ENCODE measurements at places on chromosomes 1 and 21.

- peak; percentile 31 for DNase-seq
Measured at GRCh38 chr1:226001963-226002666, 3.0 kb upstream of the SDE2 start.

DNA sequence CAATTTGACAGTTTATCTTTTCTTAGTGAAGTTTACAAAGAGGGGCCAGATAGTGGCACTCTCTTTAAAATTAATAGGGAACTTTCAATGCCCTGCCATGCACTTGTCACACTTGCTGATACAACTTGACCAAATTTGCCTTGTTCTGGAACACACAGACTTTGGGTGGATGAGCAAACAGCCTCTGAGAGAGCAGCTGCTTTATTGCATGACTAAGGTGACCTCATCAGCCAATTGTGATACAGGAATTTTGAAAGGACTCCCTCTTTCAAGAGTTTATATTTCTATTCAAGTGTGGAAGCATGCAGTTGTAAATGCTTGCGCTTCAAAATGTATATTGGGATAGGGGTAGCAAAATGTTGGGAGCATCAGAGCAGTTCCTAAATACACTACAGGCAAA, 2.1 kb upstream of the RGS1 start:
- DNase-seq, result no peak

DNA sequence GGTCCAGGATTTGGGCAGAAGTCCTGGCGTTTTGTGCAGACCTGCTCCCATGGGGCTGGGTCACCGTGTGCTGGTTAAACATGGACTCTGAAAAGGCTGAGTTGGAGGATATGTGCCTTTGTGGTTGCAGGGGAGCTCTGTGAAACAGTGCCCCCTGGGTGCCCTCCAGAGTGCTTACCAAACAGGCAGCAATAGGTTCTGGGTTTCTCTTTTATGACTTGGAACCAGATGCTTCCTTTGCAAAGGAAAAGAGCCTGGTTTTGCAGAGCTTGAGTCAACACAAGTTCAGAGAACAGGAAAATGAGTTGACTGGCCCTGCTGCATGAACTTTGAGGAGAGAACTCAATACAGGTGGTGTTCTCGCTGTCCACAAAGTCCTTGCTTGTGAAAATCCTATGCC, 288.9 kb downstream of the TM2D1 start:
- DNase-seq, result no peak

DNA sequence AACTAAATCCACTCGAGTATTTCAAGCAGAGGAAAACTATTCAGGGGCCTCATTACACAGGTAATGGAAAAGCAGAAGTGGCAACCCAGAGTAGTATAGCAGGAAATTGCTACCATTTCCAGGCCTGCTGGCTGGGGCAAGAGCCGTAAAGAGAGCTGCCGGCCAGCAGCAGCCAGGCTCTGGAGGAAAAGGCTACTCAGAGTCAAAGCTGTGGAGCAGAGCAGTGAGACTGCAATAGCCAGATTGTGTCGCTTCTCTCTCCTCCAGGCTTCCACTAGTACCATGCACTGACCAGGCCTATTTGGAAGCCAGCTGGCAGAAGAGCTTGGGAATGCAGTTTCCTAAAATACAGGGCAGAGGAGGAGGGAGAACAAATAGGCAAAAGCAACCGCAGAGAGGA, 155.5 kb downstream of the OMA1 start:
- DNase-seq, result no peak

DNA sequence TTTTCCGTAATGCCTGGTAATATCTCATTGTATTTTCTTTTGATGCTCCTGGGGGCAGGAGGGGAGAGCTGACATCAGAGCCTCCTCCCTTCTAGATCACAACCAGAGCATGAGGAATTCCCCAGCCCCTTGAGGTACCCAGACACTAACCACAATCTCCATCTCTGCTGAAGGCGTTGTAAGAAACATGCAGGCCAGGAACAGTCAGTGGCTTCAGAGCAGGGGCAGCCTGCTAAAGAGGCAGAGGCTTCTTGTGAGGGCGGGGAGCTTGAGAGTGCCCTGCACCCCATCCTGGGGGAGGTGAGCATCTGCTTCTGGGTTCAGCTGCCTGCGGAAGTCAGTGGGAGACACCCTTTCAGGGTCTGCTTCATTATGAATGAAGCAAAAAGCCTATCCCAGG, 19.0 kb downstream of the MAPKAPK2 start:
- DNase-seq, result no peak

DNA sequence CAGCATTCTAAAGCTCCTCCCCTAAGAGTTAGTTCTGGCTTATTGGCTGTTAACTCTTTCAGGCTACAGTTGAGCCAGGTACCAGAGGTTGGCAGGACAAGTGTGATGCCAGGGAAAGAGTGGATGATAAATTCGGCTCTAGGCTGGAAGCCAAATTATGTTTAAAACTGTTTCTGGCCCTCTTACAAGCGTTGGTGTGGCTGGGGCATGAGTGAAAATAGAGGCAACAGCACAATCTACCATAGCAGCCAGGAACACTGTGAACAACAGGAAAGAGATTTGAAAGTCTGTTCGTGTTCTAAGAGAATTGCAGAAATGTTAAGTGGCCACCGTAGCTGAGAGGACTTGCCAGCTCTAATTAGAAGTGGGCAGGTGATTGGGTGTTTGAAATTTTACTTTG, 84.2 kb downstream of the CDC7 start:
- no peak for DNase-seq

DNA sequence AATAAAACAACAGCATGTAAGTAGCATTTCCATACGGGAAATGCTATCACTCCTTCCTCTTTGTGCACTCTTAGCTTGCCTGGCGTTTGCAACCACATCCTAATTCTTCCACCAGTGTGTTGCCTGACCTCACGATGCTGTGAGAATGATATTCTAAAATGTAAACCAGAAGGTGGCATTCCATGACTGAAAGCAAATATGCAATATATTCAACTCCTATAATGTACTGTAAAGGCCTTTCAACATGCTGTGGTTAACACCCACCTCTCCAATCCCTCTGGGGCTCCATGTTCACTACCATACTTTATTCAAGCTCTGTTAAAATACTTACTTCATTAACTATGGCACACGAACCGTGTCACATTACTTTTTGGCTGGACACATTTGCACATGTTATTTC, 420.6 kb upstream of the DEPDC1 start:
- no peak for DNase-seq

- no peak for DNase-seq
Measured at GRCh38 chr1:245197911-245198379, 43.2 kb downstream of the KIF26B start.

- DNase-seq, result no peak
Measured at GRCh38 chr1:78052685-78053405, 7.1 kb downstream of the GIPC2 start.

GRCh38 chr1:215377746-215378145, 189.4 kb upstream of the KCTD3 start:
- DNase-seq, result no peak

GRCh38 chr1:221509575-221510355, 232.1 kb downstream of the DUSP10 start:
- DNase-seq, result no peak

DNA sequence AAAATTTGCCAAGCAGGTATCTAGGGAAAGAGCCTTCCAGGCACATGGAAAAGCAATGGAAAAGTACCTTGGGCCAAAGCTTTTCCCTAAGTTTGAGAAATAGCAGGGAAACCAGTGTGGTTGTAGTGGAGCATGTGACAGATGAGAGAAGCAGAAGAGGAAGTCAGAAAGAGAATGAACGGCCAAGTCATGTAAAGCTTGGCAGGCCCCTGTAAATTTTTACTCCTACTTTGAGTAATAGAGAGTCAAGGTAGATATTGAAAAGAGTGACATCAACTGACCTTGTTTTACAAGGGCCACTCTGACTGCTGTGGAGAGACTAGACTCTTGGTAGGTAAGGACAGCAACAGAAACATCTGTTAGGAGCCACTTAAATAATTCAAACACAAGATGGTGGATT, 180.9 kb upstream of the PRMT6 start:
- no peak for DNase-seq

DNA sequence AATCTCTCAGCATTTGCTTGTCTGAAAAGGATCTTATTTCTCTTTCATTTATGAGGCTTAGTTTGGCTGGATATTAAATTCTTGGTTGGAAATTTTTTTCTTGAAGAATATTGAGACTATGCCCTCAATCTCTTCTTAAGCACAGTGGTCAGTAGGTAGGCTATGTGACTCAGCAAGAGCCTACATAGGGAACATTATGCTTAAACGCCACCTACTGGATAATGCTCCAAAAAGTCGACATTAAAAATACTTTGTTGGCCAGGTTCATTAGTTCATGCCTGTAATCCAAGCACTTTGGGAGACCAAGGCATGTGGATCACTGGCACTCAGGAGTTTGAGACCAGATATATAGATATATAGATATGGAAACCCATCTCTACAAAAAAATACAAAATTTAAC, 678.0 kb upstream of the USP24 start:
- no peak for DNase-seq

DNA sequence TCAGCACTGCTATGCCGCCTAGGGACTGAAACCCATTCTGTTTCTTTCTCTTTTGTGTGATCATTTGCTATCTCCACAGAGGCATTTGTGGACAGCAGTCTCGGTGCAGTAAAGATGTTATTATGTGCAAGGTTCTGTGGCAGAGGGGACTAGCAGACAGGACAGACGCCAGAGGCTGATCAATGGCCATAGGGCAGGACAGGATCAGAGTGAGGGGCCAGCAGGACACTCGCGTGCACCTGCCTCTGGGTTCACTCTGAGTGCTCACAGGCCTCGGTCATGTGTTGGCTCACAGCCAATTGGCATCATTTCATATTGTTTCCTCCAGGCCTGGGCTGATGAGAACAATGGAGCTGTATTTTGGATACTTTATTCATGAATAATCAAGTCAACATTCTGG, 212.6 kb downstream of the TGFB2 start:
- no peak for DNase-seq

- no peak for DNase-seq
Measured at GRCh38 chr1:77540501-77541161, 141.8 kb downstream of the ZZZ3 start.

DNA sequence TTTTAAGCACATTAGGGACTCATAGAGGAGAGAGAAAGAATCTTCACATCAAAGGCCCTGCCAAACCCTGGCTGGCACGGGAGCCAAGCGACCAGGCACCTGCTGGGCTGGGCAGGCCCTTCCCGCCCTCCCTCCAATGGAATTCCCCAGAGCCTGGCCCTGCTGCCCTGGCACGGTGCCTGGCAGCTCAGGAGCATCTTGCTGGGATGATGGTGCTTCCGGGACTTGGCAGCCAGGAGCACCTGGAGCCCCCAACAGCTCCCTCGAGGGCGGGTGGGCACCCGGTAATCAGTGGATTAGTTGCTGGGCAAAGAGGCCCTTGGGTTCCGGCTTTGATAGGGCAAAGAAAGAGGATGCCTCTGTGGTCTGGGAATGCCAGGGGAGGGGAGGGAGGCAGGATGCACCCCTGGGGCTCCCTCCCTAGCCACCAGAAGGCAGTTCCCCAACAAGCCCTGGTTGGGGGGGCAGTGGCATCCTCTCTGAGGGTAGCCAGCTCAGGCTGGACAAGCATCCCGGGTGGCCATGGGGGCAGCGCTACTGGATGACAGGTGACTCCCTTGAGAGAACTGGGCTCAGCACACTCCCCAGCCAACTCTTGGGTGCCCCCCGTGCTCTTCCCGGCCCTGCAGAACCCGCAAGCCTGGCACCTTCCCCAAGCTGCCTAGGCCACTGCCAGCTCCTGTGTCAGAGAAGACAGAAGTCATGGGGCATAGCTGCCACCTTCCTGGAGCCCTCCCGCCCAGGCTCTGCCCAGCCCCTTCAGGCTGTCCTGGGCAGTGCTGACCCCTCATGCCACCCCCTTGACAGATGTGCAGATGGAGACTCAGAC, 26.4 kb downstream of the KRTAP10-1 start:
- no peak for DNase-seq

DNA sequence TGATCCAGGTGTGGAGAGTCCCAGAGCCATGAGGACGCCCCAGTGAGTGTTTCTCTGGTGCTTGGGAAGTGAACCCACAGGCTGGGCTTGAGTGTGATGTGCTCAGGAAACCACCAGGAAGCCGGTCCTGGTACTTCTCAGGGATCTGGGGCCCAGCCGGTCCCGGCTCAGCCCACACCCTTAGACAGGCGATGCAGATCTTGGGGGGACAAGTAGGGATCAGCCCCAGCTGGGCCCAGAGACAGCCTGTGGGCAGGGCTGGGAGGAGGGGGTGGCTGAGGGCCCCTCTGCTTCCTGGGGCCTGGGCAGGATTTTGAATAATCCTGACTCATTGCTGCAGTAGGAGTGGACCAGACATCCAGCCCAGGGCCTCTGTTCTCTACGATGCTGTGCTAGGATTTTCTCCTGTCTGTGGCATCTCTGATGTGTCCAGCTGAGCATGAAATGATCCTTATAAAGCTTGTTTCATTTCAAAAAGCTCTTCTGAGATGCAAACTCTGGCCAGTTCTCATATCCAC, 698.0 kb downstream of the PTPRU start:
- DNase-seq, result no peak

GRCh38 chr1:57506941-57507340, 83.1 kb upstream of the DAB1 start:
- DNase-seq, result no peak

GRCh38 chr1:98260839-98261238, 340.0 kb upstream of the DPYD start:
- DNase-seq, result no peak

GRCh38 chr1:165855010-165855838, 27.8 kb downstream of the UCK2 start:
- DNase-seq, result no peak

DNA sequence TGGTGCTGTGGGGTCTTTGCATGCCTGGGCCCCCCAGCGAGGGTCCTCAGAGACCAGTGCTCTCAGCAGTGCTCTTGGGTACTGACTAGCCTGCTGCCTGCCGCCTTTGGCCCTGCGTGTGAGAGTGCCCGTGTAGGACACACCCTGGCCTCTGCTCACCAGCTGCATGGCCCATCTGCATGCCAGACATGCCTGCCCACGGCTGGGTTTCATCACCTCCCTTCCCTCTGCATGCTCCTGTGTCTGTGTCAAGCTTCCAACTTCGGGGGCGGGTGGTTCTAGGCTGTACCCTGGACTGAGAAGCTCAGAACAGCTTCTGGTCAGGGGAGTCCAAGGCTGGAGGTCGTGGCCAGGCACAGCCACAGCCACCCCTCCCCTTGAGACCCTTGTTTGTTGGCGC, 56.9 kb downstream of the PTPRF start:
- no peak for DNase-seq

- DNase-seq, result no peak
Measured at GRCh38 chr1:172761581-172762486, 102.9 kb downstream of the FASLG start.

- no peak for DNase-seq
Measured at GRCh38 chr1:242088875-242089274, 90.0 kb upstream of the MAP1LC3C start.

GRCh38 chr1:227416156-227416830, 98.0 kb upstream of the CDC42BPA start:
- no peak for DNase-seq

- DNase-seq, result no peak
Measured at GRCh38 chr1:159000625-159001024, 9.1 kb upstream of the IFI16 start.
